ENCODE measurements at places on chromosomes 12 and 14. TPM values are rescaled to one million over a fixed set of nuclear protein-coding genes. Genes with fewer than 3 reads are reported as not detected.

NRXN3 gene
- total RNA-seq = 0.74 TPM

KCNJ8 gene
- total RNA-seq = not detected

ACACB gene
- total RNA-seq = 5.7 TPM

GRCh38 chr14:64549791-64550620, at the start of gene PPP1R36:
TSS of gene PPP1R36 (plus strand) at chr14:64549961. CDS start at chr14:64549998, 37 bp downstream.
- DNase-seq = no peak

GRCh38 chr12:107066691-107067090, 26.7 kb downstream of the CRY1 start:
- no peak for DNase-seq

DNA sequence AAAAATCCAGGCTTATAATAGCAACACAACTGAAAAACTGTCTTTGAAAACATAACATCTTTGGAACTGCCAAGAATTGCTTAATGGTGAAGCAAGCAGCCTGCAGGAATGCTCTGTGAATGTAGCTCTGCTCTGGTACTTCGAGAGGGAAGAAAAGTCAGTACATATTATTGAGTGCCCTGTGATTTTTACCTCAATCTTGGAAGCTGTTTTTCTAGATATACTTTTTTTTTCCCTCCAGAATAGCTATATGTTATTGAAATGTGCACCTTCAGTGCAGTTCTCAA, 508.1 kb downstream of the PCNX1 start:
- no peak for DNase-seq

DNA sequence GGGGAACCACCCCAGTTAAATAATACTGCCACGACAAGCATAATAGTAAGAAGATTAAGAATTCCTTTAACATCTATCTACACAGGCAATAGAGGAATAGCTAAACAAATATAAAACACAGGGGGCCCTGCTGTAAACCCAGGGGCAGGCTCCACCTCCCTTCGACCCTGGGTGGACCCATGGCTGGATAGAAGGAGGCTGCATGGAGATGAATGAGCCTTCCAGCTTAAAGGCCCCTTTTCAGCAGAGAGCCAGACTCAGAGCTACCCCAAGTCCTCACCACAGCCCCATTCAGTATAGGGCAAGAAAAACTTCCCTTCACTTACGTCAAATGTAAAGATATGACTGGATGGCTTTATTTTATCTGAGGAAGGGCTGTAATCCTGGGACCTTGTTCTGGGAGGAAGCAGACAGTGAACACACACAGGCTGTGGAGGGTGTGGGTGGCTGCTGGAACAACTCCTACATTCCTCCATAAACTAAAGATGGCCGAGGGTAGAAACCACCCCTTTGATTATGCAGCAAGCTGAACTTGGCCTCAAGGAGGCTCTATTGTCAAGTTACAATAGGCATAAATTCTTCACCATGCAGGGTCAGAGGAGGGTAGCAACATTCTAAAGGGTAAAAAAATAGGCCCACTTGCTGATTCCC, 30.4 kb downstream of the NUAK1 start:
- DNase-seq = no peak

DNA sequence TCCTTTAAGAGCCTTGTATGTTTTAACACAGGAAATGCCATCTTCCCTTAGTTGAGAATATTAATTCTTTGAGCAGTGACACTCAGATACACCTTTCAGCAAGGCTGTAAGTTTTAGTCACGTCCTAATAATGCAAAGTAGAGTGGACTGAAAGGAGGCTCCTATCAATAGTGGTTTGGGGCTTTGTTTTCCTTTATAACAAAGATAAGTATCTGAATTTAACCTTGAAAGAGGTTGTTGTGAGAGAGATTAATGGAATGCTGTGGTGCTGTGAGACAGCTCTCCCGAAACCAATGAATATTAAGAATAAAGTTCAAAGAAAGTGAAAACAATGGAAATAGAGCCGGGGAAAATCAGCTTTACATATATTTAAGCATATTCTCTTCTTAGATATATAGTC, 259.6 kb downstream of the ERC1 start:
- DNase-seq = no peak

DNA sequence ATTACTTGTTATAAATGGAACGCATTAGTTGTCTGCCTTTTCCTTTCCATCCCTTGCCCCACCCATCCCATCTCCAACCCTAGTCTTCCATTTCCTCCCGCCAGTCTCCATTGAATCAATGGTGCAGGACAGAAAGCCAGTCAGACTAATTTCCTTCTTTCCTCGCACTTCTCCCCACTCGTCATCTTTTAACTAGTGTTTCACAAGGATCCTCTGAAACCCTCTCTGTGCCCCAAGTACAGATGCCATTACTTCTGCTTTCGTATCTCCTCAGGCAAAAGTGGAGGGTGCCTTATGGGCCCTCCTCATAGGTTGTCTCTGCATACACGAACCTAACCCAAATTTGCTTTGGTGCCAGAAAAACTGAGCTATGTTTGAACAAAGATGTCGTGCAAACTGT, 4.2 kb downstream of the DAZAP2 start:
- no peak for DNase-seq

GRCh38 chr12:32695787-32696186, 16.7 kb downstream of the DNM1L start:
- DNase-seq = no peak

DNA sequence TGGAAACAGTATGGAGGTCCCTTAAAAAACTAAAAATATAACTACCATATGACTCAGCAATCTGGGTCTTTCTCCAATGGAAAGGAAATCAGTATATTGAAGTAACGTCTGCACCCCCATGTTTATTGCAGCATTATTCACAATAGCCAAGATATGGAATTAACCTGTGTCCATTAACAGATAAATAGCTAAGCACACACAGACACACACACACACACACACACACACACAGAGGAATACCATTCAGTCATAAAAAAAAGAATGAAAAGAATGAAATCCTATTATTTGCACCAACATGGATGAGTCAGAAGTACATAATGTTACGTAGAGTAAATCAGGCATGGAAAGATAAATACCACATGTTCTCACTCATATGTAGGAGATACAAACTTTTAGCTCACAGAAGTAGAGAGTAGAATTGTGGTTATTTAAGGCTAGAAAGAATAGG, 4.7 kb downstream of the KLRK1 start:
- DNase-seq = no peak

- DNase-seq = no peak
Measured at GRCh38 chr14:36161776-36162175, 14.7 kb downstream of the PTCSC3 start.

DNA sequence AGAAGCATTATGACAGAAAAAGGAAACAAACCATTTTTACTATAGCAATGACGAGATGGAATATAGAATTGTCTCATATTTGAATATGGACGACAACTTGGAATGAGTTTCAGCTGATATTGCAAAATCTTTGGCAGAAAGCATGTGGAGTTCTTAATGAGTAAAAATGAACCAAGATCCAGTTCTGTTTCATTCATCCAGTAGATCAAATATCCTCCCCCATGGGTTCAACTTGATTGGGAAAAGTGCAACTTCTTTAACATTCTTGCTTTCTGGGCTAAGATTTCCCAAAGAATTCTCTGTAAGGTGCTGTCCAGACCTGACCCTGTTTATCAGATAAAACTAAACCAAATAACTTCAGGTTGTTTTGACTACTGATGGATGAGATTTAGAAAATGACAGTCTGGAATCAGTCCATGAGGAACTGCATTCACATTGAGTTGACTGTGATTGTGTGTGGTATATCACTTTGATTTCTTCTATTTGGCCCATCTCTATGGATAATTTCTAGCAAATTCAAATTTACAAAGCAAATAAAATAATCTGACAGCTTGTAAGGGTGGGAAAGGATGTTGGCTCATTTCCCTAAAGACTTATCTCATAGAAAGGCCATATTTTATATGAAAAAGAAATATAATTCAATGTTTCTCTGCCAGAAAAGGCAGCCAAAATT, 267.4 kb downstream of the ADAMTS20 start:
- DNase-seq = no peak

DNA sequence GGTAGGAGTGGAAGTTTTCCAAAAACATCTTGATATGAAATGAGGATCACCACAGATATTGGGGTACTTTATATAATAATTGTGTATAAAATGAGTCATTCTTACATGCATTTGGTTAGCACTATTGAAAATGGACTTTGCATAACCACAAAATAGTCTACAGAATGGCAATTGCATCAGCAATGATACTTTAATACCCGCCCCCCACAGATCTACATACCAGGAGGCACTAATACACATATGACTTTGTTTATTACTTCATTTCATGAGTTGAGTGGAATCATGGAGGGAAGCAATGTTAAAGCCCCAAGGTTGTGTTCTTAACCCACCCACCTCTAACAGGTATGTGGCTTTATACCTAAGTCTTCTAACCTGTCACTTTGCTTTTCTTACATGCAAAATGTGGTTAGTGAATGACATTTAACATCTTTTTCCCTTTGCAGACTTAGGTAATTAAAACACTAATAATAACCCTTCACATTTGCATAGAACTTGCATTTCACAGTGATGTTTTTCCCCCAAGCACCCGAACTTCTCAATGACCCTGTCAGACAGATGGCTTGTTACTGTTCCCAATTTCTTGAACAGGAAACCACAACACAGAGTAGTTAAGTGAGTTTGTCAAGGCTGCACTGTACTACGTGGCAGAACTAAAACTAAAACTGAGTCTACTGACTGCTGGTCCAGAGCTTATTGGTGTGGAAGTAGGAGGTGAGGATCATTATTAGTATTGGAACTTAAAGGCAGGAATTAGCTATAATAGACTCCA, 101.9 kb downstream of the NPAS3 start:
- no peak for DNase-seq

DNA sequence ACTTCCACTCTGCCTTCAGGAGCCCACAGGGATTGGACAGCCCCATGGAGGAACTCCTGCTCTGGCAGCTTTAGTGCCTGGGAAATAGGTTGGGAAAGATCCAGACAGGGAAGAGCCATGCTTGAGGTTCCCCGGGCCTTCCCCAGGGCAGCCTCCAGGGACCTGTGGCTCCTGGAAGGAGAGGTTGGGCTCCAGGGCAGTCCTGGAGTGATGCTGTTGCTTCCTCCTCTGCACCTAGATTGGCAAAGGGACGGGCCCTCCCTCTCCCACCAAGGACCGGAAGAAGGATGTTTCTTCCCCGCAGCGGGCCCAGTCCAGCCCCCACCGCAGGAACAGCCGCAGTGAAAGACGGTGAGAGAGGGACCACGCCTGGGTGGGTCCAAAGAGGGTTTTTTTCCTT, 16.5 kb downstream of the VASH1 start:
- no peak for DNase-seq
